Breast epithelium (tissue), 4 donors: ENCODE measurements at places on chromosomes 2 and 18.

DNA sequence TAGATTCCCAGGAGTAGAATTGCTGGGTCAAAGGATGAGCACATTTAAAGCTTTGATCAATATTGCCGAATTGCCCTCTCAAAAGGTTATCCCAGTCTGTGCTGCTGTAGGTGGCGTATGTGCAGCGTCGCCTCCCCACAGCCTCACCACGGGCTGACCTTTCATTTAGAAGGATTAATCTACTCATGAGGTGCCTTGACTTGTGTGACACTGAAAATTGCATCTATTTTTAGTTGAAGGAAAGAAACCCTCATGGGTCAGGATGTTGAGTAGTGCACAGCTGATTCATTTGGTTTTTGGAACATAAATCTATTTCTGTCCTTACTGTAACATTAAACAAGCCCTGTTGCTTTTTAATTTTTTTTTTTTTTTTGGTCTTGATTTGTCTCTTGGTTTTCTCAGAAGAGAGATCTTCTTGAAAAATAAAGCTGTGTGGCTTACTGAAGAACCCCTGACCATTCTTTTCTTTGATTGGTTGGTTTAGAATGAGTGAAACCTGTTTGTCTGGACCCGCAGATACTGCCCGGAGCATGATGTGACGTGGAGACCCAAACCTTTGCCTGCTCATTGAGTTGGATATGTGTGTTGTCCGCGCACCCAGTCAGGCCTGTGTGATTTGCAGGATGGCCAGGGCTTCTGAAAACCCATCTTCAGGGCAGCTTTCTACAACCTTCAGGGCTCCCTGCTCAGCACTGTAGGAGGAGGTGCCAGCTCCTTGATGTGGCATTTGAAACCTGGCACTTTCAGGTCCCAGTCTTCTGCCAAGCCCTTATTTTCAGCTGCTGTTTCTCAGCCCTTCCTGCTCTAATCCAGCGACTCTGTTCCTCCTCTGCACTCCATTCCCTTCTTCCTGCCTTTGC is 61.0 kb downstream of the LPIN1 start:
- DNase-seq, result no peak

GRCh38 chr2:50364511-50364910 is 667.4 kb downstream of the NRXN1 start:
- DNase-seq, result no peak

- DNase-seq, result no peak
These were observed 135.8 kb upstream of the BCL2L11 start for GRCh38 chr2:110984694-110985490.

GRCh38 chr2:33134791-33135560 is 188.2 kb downstream of the LTBP1 start:
- no peak for DNase-seq
